ENCODE measurements at places on chromosomes 12 and 14.

DNA sequence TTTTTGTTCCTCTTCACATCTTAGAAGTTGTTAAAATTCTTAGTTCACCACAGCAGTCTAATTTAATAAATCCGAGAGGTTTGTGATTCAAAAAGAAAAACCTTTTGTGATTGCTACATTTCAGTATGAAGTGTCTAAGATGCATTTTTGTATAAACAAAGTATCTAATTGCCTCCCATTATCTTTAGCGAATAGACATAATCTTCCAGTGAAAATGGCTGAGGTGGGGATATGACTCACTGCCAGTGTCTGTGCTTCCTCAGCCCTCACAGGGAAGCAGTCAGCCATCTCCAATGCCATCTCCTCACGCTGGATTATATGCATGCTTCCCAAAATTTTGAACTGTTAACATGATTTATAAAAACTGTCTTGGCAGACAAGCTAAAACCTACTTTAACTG lies 7.6 kb downstream of the GCH1 start:
- no peak for DNase-seq

GRCh38 chr14:76984297-76984696 lies 44.2 kb downstream of the IRF2BPL start:
- DNase-seq, result no peak

DNA sequence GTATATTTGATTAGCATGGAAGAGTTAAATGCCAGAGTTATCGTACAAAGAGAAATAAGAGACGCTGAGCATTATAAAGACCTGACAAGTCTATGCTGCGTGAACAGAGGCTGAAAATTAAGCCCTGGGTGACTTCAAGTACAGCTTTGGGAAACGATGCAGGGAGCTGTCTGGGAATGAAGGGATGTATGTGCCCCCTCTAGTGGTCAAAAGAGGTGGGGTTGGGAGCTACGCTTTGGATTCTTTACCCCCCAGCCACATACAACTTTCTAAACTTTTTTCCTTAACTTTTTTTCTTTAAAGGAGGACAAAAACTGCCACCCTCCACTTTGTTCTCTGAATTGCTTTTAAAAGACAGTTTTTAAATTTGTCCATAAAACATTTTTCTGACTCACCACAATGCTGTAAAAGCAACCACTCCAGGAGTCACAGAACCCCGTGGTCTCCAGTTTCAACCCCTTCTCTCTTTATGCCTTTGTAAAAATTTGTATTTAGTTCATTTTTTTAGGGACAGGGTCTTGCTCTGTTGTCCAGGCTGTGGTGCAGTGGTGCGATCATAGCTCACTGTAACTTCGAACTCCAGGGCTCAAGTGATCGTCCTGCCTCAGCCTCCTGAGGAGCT lies 59.4 kb downstream of the ZNF664 start:
- no peak for DNase-seq

DNA sequence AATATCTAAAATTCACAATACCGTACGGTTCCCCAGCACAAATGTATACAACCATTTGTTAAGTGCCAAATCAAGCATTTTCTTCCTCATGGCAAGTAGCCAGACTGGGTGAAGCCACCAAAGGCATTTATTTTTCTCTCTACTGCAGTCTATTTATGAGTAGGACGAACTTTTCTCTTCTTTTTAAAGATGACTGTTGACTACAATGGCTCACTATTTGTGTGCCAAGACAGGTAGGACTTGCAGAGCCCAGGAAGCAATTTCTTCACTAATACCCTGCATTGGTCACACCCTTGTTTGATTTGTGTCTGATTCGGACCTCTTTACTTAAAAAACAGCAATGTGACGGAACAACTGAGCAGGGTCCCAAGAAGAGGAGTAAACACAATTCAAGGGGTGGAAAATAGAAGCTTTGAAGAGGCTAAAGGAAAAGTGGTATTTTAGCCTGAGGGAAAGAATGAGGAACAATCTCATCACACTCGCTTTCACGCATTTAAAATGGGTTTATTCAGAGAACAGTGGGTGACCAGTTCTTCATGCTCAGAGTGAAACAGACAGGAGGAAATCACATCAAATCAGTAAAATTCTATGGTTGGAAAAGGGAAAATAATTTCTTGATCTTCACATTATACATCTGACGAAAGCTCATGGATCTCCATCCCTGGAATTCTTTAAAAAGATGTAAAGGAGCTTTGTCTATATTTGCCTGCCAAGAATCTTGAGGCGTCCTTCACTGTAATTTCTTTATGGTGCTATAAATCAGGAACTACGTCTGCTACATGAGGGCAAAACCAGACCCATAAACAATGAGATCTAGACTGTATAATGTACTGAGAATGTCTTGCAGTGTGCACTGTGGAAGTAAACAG lies 183.8 kb downstream of the PPM1H start:
- DNase-seq, result no peak

DNA sequence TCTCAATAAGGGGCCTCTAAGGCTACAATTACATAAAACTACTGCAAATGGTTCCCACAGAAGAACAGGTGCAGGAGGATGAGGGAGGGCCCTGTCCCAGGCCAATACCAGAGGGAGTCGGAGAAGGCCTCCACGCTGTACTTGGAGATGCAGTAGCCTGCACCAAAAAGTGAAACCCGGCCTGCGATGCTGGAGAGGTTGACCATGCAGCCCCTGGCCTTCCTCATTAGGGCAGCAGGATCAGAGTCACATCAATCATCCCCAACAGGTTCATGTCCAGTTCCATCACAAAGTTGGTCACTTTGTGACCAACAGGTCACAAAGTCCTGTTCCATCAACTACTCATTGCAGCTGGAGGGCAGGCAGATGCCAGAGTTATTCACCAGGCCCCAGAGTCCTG lies 23.0 kb downstream of the ZBTB39 start:
- no peak for DNase-seq

- no peak for DNase-seq
These were observed 43.3 kb upstream of the DHRS4 start for GRCh38 chr14:23910101-23910875.
